ENCODE measurements at places on chromosomes 5 and 9. TPM values are rescaled to one million over a fixed set of nuclear protein-coding genes. Genes with fewer than 3 reads are reported as not detected.

DNA sequence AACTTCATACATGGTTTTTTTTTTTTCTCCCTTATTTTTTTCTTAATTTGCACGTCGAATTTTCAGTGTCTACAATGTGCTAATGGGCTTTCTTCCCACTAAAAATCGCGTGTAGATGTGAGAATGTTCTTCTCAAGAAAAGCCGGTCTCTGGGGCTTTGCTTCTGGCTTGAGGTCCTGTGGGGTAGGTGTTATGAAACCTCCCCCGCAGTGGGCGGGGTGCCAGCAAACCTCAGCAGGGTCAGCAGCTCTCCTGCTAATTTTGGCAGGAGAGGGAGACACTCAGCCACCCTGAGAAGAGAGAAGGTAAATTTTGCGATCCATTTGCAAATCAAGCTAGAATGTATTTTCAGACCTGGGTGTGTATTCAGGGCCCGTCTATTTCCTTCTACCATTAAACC, 59.9 kb downstream of the NPR3 start:
- DNase-seq = no peak

DNA sequence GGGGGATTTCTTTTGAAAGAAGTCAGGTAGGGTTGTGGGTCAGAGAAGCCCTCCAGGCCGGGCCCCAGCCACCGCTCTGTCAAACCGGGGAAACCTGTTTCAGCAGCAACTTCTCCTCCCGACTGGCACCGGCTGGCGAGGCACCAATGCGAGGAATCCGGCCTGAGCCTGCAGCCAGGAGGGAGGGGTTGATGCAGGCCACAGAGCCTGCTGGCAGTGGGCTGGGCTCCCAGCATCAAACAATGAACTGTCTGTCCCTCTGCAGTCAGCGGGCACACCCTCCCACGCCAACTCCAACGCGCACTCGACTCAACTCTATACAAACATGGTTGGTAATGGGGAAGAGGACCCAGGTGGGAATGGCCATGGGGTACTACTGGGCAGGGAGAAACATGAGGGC, 12.1 kb downstream of the PCDH1 start:
- no peak for DNase-seq

- DNase-seq = no peak
Measured at GRCh38 chr5:96875791-96876291, 459 bp upstream of the ERAP2 start.

DNA sequence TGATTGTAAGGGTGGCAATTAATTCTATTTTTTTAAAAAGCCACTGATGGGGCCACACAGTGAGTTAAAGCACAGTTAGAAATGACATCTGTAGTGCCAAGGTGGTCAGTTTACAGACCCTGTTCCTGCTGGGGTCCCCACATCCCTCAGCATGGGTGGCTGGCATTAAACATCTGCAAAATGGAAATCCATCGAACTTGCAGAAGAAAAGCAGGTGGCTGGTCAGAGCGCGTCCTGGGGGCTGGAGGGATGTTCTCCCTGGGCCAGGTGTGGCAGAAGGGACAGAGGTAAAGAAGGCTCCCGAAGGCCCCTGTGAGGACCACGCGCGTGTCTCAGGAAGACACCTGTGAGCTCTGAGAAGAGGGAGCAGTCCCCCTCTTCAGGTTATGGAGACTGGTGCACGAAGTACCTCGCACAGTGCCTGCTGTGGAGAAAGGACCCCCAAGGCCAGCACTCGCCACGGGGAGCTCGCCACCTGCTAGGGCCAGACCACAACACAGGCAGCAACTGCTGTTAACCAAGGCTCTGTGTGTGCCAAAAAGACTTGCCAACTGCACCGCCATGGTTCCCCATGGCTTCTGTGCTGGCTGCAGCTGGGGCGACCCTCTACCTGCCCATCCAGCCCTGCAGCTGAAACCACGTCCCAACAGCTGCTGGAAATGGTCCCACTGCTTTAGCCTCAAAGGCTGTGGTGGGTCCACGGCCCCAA, 65.2 kb downstream of the RASGEF1C start:
- no peak for DNase-seq

The CATSPER3 gene
- total RNA-seq = 0.23 TPM

The ZNF658 gene
- total RNA-seq = 1.2 TPM
